H9 (cell line): ENCODE measurements at places on chromosomes 16 and 17. TPM values are rescaled to one million over a fixed set of nuclear protein-coding genes. Genes with fewer than 3 reads are reported as not detected.
A peak's percentile ranks its signal among the peaks of the same experiment; 100 is the strongest.

- no peak overlapping the region for H3K27ac ChIP-seq
- no peak overlapping the region for H3K4me3 ChIP-seq
- H3K27me3 ChIP-seq: peaks cover 7% of the 10 kb centered on the region; the same call in 1 of the 2 replicates
- peaks cover 8% of the 10 kb centered on the region; the same call in 1 of the 2 replicates for H3K36me3 ChIP-seq
- DNase-seq: peak; percentile 94
- no peaks in the 10 kb centered on the region for H3K4me1 ChIP-seq
Observed at GRCh38 chr17:81537343-81537855, 9.2 kb downstream of the FSCN2 start.

DNA sequence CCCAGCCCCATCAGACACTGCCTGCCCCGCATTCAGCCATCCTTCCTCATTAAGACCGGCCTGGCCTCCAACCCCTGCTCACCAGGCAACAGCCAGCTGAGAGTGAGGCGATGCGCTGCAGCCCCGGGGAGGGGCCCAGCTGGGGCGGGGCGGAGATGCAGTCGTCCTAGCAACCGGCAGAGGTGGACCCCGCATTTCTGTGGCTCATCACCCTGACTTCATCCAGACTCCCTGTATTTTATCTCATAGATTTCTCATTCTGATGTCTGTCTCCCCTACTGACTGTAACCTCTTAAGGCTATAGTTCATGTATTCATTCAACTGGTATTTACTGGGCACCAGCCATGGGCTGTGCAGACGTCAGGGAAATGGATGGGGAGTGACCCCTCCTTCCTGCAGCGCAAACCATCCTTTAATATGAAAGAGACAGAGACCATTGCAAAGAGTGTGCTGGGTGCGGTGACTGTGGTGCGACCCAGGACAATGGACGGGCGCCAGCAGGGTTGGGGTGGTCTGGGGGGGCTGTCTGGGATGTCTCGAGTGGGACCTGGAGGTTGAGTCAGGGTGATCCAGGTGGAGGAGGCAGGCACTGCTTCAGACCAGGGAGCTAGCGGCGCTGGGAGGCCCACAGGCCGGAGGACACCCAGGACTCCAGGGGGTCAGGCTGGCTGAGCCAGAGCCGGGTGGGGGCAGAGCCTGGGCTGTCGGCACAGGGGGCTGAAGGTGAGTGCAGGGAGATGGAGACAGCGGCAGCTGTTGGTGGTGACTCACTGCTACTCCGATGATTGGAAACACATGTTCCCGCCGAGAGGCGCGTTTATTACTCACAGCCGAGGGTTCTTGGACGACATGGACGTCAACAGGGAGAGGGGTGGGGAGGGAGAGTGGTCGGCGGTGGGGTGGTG, 10.5 kb upstream of the TIMP2 start:
- peak; percentile 29 for DNase-seq
- no peaks in the 10 kb centered on the region for H3K36me3 ChIP-seq
- H3K27me3 ChIP-seq: no peaks in the 10 kb centered on the region
- H3K4me1 ChIP-seq: no peaks in the 10 kb centered on the region

DNA sequence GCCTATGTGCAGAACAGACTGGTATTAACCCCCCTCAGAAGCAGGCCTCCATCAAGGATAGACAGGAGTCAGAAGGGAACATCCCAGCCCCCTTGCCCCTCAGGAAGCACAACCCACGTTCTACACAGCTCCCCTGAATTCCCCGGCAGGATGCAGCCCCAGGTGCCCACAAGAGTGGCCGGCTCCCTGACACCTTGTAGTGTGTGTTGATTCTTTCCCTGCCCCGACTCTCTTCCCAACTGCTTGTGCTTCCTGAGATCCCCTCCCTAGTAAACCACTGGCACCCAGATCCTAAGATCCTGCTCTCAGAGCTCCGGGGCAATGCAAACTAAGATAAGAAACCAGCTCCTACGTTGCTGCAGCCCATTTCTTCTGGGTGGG, 34.8 kb upstream of the LITAF start:
- no peak overlapping the region for H3K27ac ChIP-seq
- H3K4me3 ChIP-seq: no peak overlapping the region
- no peaks in the 10 kb centered on the region; the same call in 2 of the 3 replicates for H3K36me3 ChIP-seq
- no peak for DNase-seq
- H3K27me3 ChIP-seq: no peaks in the 10 kb centered on the region

- H3K27me3 ChIP-seq: peaks cover 92% of the 10 kb centered on the region
- H3K4me1 ChIP-seq: peaks cover 3% of the 10 kb centered on the region; the same call in 1 of the 2 replicates
- DNase-seq: no peak
- H3K36me3 ChIP-seq: no peaks in the 10 kb centered on the region
- H3K4me3 ChIP-seq: no peak overlapping the region; the same call in 1 of the 3 replicates
Observed at GRCh38 chr17:48545539-48545938, 630 bp upstream of the HOXB2 start.

DNA sequence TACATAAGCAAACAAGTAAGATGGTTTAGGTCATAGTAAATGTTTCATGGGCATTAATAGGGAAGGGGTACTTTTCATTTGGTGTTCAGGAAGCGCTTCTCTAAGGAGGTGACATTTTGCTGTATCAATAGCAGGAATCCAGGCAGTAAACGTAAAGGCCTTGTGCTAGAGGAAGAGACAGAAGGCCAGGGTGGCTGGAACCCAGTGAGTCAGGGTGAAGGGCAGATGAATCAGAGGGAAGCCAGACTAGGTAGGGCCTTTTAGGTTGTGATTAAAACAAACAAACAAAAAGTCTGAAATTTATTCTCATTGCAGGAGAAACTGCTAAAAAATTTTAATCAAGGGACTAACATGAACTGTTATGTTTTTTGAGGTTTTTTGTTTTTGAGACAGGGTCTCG, 6.5 kb downstream of the BMERB1 start:
- H3K36me3 ChIP-seq: no peaks in the 10 kb centered on the region
- no peak overlapping the region for H3K27ac ChIP-seq
- H3K4me3 ChIP-seq: no peak overlapping the region

DNA sequence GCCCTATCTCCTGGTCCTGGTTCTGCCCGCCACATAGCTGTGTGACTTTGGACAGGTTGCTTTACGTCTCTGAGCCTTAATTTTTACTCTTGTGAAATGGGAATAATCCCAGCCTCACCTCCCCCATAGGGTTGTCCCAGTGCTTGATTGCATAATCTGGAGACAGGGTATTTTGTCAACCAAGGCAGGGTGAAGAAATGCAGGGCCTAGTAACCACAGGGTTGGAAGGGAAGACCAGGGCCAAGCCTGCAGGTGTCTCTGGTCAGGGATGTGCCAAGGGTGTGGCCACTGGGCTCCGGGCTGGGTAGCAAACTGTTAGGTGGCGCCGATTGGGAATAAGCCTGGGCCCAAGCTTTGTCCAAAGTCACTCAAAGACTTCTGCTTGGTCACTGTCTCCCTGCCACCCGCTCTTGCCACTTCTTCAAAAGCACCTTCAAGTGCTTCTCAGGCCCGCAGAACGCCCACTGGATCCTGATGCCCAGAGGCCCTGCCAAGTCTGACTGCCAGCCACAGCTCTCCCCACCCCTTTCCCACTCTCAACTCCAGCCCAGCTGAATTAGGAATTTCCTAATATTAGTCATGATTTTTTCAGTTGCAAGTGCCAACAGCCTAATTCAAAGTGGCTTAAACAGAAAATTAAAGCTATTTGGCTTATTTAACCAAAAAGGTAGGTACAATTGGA, 20.6 kb upstream of the COL1A1 start:
- H3K36me3 ChIP-seq: peaks cover 13% of the 10 kb centered on the region
- H3K27ac ChIP-seq: no peak overlapping the region
- H3K4me1 ChIP-seq: no peaks in the 10 kb centered on the region

DNA sequence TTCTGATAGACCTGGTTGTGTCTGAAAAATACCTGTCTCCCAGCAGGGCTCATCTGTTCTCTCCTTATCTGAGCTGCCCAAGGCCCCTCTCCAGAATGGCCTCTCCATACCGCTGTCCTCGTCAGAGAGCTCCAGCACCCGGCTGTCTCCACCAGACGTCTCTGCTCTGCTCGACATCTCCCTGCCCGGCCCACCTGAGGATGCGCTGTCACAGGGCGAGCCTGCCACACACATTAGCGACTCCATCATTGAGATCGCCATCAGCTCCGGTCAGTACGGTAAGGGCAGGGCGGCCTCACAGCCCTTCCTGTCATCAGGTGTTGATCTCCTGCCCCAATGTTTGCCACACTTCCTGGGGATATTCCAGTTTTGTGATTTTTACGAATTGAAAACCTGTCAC, 10.2 kb upstream of the JPT2 start:
- no peak overlapping the region for H3K27ac ChIP-seq
- DNase-seq: no peak
- H3K4me1 ChIP-seq: no peaks in the 10 kb centered on the region
- H3K4me3 ChIP-seq: no peak overlapping the region
- H3K36me3 ChIP-seq: peaks cover 97% of the 10 kb centered on the region

DNA sequence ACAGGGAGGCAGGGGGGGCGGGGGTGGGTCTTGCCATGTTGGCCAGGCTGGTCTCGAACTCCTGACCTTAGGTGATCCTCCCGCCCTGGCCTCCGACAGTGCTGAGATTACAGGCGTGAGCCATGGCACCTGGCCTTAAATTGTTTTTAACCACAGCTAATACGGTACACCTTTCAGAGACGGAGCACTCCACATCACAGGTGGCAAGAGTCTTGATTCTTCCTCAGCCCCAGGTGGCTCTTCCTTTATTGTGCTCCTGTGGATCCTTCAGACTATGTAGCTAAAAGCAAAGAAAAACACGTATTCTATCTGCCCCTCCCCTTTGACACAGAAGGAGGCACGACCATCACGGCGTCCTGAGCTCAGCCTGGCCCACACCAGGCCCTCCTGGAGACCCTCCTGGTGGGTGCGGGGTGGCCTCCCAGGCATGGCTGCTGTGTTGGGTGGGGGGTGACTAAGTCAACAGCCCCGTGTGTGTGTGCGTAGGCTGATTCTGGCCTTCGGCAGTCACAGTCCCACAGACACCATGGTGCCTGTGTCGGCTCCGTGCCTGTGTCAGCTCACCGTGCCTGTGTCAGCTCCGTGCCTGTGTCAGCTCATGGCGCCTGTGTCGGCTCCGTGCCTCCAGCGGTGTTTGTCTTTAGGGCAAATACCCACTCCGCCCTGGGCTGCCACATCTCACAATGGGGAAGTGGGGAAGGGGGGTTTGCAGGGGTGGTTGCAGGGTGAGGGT, 10.8 kb upstream of the SECTM1 start:
- no peak for DNase-seq
- H3K4me3 ChIP-seq: no peak overlapping the region
- H3K4me1 ChIP-seq: no peaks in the 10 kb centered on the region
- no peak overlapping the region for H3K27ac ChIP-seq

DNA sequence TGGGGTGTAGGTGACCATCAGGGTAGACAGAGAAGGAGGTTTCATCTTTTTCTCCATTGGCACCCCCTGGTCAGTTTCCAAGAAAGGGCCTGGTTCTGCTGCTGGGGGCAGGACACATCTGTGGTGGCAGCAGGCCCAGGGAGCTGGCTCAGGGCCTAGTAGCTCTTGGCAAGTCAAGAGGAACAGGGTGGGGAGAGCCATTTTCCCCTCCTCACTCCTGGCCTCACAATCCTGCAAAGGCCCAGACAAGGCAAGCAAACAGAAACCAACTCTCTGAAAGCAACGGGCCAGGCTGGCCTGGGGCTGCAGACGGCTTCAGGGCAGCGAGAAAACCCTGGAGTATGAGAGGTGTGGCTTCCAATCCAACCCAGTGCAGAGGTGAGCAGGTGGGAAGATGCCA, 192.9 kb upstream of the DYNLRB2 start:
- H3K27me3 ChIP-seq: no peaks in the 10 kb centered on the region
- H3K4me3 ChIP-seq: no peak overlapping the region
- H3K4me1 ChIP-seq: no peaks in the 10 kb centered on the region
- no peaks in the 10 kb centered on the region for H3K36me3 ChIP-seq
- DNase-seq: no peak

DNA sequence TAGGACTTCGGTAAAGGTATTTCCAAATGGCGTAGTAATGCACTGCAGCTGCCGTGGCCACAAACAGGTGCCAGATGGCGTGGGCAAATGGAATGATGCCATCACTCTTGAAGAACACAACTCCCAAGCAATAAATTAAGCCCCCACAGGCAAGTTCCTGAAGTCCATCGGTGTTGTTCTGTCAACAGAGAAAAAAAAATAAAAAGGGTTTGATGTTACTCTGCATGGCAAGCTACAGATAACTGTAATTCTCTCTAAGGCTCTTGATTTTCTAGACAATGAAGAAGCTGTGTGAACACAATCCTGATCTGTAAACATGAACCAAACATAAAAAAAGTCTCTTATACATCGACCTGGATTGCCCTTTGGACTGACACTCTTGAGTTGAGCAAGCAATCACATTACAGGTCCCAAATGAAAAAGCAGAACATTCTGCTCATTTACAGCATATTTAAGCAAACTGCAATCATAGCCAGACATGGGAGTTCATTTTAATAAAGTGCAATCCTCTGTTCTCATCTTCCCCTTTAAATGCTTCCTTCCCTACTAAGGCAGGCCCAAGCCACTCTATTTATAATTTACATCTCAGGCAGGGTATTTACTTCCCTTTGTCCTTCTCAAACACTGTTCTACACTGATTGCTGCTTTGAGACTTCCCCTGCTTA, 27.1 kb downstream of the MMD start:
- H3K4me1 ChIP-seq: no peaks in the 10 kb centered on the region
- H3K36me3 ChIP-seq: peaks cover 23% of the 10 kb centered on the region
- H3K27me3 ChIP-seq: no peaks in the 10 kb centered on the region
- no peak overlapping the region for H3K27ac ChIP-seq
- no peak overlapping the region for H3K4me3 ChIP-seq

The PRSS8 gene
- total RNA-seq: 64.0 and 65.0 TPM in 2 replicates

The PER1 gene
- 36.5 and 37.2 TPM in 2 replicates for total RNA-seq

The TMEM95 gene
- total RNA-seq: not detected in 2 replicates

The HBM gene
- total RNA-seq: not detected in 2 replicates

The YWHAE gene
- total RNA-seq: 1,282 and 1,294 TPM in 2 replicates

The SSTR5 gene
- 0.22 and 0.37 TPM in 2 replicates for total RNA-seq

The VTN gene
- 0.13 TPM in 1 of 2 replicates, not detected in the other for total RNA-seq

The HERPUD1 gene
- 28.9 and 30.8 TPM in 2 replicates for total RNA-seq
